ENCODE measurements at places on chromosomes 7 and 10.

DNA sequence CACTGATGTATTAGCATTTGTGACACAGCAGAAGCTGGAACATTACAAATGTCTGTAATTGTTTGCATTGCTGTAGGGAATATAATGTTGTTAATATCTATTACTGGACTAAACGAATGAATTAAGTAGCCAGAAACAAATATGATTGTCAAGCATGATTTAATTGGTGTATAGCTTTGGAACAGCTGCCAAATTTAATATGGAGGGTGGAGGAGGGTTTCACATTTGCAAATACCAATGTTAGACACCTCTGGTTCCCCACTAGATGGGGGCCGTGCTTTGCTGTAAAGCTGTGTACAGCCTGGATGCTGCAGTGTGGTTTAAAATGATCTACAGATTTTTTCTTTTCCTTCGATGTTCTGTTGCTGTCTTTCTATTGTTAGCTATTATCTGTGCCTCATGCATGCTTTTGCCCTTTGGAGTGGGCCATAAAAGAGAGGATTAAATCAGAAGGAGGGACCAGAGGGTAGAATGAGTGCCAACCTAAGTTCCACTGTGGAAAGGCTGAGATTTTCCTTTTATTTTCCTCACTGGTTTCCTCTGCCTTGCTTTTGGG, 23.1 kb downstream of the DNAJB9 start:
- no peak for DNase-seq

- no peak for DNase-seq
These were observed 34.8 kb upstream of the ZMIZ2 start for GRCh38 chr7:44713680-44714335.

DNA sequence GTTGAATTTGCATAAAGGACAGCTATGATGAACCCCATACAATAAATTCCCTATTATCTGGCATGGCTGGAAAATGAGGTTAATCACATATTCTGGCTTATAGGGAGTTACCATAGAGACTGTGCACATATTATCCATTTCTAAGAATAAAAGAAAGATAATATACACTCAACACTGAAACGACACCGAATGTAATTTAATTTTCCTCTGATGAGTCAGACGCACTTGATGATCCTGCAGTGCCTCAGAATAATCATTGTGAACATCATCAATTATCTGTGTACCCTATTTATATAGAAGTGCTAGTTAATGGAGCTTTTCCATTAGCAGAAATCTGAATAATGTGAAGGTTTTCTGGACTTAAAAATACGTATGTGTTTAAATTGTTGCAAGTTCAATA, 60.2 kb downstream of the SGCE start:
- no peak for DNase-seq

GRCh38 chr10:100645613-100646392, 99.6 kb upstream of the PAX2 start:
- DNase-seq, result no peak

DNA sequence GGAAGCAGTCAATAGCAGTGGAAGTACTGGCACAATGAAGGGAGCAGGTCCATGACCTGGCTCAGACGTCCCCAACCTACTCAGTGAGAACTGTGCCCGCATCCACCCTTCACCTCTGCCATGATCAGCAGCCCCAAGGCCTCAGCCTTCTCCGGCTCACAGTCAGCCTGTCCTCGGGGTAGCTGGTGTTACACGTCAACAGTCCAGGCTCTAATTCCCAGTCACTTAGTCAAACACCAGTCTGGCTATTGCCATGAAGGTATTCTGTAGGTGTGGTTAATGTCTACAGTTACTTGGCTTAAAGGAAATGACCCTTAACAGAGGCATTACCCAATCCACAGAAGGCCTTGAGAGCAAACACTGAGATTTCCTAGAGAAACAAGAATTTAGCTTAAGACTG, 49.1 kb downstream of the GRB10 start:
- DNase-seq, result peak; percentile 69

DNA sequence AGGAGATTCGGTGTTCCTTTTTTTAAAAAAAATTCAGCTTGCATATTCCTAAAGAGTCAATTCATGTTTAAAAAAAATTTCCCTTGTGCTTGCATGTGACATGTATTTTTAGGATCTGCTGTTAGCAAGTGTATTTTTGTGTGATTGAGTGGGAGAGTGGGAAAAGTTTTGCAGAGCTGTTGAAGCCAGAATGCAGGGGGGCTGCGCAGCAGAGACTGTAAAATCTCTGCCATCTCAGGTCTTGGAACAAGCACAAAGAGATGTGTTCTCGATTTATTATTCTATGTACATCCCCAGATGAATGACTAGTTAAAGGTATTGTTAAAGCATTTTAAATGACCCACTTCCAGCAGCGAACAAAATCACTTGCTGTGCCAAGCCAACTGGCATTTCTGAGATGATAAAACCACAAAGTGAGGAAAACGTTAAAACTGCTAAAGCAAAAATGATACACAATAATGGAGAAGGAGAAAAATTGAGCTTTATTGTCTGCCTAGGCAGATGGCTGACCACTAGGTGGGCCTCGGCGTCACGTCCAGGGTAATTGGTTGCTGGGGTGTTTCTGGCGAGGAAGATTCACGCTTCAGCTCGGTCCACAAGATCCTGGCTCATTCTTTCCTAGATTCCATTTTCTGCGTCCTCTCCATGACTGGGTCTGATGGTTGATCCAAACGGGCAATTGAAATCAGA, 67.0 kb upstream of the ATRNL1 start:
- DNase-seq, result no peak

DNA sequence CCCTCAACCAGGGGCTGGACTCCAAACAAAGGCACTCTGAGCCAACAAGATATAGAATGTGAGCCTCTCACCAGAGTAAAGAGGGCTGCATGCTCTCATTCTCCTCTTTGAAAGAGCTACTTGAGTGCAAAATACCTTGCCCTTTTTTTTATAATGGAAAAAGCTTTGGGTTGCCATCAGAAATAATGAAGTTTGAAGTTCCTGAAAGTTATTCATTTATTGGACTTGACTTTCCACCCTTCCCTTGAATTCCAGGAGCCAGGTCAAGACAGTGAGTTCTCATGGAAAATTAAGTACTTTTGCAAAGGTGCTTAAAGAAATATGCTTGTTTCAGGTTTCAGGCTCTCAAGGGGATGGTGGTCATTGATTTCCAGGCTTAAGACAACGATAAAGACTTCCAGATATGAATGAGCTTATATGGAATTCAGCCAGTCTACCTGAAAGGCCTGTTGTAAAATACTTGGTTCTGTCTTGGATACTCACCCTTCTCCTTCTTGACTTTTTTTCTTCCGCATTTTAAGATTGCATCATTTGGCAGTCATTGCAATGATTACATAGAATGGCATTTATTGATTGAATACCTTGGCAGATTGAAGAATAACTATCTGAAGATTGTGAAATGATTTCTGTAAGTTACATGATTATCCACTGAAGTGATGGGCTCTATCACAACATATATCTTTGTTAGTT, 696.4 kb downstream of the INHBA start:
- DNase-seq, result no peak

DNA sequence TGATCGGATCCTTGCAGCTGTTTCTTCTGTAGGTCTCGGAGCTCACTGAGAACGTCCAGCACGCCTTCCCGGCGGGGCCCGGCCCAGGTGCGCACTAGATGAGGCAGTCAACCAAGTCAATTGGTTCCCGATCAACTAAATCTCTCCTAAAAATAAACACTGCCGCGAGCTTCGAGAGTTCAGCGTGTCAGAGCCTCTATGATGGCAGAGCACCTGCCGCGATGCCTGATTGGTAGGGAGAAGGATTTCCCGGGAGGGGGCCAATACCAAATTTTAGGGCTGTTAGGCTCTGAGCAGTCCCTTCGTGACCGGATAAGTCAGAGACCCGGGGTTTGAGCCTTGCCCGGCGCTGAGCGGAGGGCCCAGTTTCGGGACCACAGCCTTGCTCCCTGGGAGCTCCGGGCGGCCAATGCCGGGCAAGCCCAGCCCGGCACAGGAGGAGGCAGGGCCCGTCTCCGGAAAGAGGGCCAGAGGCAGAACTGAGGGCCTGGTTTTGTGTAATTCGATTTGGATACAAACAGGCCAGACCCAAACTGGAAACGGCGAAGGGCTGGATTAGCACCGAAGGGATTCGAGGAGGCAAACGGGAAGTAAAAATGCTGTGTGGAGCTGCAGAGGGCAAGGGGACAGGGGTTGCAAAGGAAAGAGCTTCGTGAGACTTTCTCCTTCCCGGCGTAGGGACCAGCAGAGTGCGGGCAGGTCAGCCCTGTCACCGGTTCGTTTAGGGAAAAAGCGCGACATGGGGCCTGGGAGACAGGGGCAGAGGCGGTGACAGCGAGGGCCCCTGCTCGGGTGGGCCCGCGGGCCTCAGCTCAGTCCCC, 569 bp downstream of the SLC26A5 start:
- no peak for DNase-seq

GRCh38 chr10:103699611-103700435, 155.6 kb downstream of the SH3PXD2A start:
- DNase-seq, result no peak

- no peak for DNase-seq
These were observed 130.6 kb upstream of the LSM8 start for GRCh38 chr7:118053353-118053752.

DNA sequence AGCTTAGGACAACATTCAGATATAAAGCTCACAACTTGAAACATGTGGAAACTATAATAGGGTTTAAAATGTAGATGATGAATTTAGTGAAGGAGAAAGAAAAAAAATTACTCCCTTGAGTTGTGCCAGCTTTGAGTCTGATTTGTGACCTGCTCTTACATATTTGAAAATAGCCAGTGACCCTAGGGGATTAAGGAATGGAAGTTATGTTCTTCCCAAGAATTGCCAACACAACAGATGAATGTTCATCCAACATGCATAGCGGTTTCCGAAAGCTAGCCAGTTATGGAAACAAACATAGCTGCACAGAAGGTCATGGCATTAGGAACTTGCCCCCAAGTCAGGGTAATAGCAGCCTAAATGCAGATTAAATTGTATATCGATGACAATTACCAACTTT, 10.8 kb downstream of the TMEM196 start:
- DNase-seq, result no peak
